Effector CD4-positive, alpha-beta T cell (primary cell): ENCODE measurements at places on chromosomes 4 and X.

GRCh38 chrX:41332408-41333002 is 1.5 kb upstream of the DDX3X start:
- DNase-seq, result no peak

DNA sequence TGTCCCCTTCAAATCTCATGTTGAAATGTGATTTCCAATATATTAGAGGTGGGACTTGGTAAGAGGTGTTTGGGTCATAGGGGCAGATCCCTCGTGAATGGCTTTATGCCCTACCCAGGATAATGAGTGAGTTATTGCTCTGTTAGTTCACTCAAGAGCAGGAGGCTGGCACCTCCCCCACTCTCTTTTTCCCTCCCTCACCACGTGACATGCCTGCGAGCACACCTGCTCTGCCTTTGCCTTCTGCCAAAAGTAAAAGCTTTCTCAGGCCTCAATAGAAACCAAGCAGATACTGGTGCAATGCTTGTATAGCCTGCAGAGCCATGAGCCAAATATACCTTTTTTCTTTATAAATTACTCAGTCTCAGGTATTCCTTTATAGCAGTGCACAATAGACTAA is 286.3 kb upstream of the UGT8 start:
- no peak for DNase-seq

GRCh38 chrX:9429767-9430166 is 35.1 kb upstream of the TBL1X start:
- DNase-seq, result no peak

GRCh38 chr4:86755388-86755787 is 93.8 kb downstream of the SLC10A6 start:
- DNase-seq, result no peak

DNA sequence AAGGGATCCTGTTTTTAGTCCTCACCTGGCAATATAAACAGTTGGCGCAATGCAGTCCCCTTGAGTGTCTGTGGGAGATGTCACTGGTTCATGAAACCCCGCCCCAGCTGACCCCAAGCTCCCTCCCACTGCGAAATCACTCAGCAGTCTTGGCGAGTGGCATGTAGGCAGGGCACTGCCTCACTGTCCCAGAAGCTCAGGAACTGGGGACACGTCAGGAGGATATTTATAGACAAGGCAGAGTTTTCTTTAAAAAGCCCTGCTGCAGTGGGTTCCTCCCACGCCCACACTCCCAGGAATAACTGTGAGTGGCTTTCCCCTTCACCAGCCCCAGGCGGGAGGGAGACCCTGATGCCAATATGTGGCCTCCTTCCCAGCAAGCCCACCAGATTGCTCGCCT is 44.3 kb upstream of the PPP2R2C start:
- DNase-seq, result no peak

DNA sequence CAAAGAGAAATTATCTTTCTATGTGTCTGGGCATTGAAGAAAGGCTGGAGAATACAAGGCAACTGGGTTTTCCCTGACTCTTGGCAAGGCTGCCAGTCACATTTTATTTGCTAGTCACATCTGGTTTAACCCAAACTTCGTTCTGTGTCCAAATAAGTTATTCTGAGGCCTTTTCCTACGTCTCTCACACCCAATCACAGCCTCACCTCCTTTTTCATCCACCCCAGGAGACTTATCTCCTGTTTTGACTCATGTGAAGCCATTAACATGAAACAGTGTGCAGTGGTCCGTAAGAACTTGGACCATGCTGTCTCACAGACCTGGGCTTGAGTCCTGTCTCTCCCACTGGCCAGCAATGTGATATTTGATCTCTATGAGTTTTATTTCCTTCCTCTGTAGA is 59.3 kb downstream of the CNGA2 start:
- DNase-seq, result no peak

GRCh38 chr4:169238445-169238844 is 32.3 kb downstream of the SH3RF1 start:
- DNase-seq, result no peak
